ENCODE measurements at places on chromosomes 5 and 9. TPM values are rescaled to one million over a fixed set of nuclear protein-coding genes. Genes with fewer than 3 reads are reported as not detected.
A peak's percentile ranks its signal among the peaks of the same experiment; 100 is the strongest.

NR5A1 gene
- 0.21 TPM for total RNA-seq

AIF1L gene
- 87.8 TPM for total RNA-seq

GRCh38 chr9:75116306-75116705 is 28.0 kb downstream of the OSTF1 start:
- no peak overlapping the region for H3K27ac ChIP-seq
- H3K4me3 ChIP-seq = no peak overlapping the region
- H3K36me3 ChIP-seq = no peaks in the 10 kb centered on the region
- no peaks in the 10 kb centered on the region for H3K4me1 ChIP-seq
- no peaks in the 10 kb centered on the region for H3K27me3 ChIP-seq

DNA sequence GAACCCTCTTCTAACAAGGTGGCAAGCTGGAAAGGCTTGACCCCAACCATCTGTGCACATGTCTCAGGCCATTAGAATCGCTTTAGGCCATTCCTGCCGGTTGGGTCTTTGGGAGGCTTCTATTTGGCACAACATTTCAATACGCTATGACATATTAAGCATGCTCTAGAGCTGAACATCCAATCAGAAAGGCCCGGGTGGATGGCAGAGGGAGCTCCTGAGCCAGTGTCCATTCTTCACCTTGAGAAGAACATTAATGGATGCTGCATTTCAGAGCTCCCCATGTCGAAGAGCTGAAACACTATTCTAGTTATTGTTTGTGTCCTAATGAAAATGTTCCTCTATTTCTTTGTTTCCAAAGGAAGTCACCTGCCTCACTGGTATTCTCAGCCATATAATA is 12.8 kb downstream of the SPATA9 start:
- H3K4me3 ChIP-seq = no peak overlapping the region
- no peaks in the 10 kb centered on the region for H3K4me1 ChIP-seq
- DNase-seq = no peak
- H3K27me3 ChIP-seq = no peaks in the 10 kb centered on the region
- H3K36me3 ChIP-seq = no peaks in the 10 kb centered on the region

GRCh38 chr9:105073147-105073546 is 145.2 kb upstream of the ABCA1 start:
- no peak overlapping the region for H3K27ac ChIP-seq
- no peak for DNase-seq
- no peaks in the 10 kb centered on the region for H3K36me3 ChIP-seq
- H3K4me1 ChIP-seq = no peaks in the 10 kb centered on the region

GRCh38 chr9:70421272-70422180 is 7.1 kb upstream of the KLF9 start:
- H3K27me3 ChIP-seq = peaks cover 50% of the 10 kb centered on the region
- no peak overlapping the region for H3K27ac ChIP-seq
- peaks cover 19% of the 10 kb centered on the region for H3K4me1 ChIP-seq
- peak overlapping the region; percentile 84 for H3K4me3 ChIP-seq
- peak; percentile 41 for DNase-seq

SLCO4C1 gene
- 6.7 TPM for total RNA-seq

PTGES gene
- total RNA-seq = 3.9 TPM

DNA sequence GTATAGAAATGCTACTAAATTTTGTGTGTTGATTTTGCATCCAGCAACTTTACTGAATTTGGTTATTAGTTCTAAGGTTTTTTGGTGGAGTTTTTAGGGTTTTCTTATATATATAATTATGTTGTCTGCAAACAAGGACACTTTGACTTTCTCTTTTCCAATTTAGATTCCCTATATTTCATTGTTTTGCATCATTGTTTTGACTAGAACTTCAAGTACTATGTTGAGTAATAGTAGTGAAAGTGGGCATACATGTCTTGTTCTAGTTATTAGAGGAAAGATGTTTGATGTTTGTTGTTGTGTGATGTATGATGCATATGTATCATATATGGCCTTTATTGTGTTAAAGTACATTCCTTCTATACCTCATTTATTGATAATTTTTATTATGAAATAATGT is 362.3 kb upstream of the PRR16 start:
- no peak for DNase-seq
- no peak overlapping the region for H3K27ac ChIP-seq
- H3K36me3 ChIP-seq = no peaks in the 10 kb centered on the region
- no peaks in the 10 kb centered on the region for H3K4me1 ChIP-seq
- no peaks in the 10 kb centered on the region for H3K27me3 ChIP-seq
- H3K4me3 ChIP-seq = no peak overlapping the region

DNA sequence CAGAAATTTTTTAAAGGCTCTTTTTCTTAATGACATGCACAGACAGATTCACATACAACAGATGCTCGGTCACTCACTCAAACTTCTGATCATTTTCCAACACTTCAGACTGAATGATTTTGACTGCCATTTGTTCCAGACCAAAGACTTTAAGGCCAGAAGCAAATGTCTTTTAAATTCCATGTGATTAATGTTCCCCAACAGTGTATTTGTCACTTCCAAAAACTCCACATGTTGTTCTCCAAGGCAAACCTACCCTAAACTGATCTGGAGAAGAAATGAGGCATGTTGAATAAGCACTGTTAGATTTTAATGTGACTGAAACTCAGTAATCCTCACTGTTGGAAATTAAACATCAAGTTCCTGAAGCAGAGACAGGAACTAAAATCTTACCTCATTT is 366.7 kb downstream of the GABRG2 start:
- no peaks in the 10 kb centered on the region for H3K36me3 ChIP-seq
- no peak overlapping the region for H3K27ac ChIP-seq
- no peak overlapping the region for H3K4me3 ChIP-seq

- no peaks in the 10 kb centered on the region for H3K4me1 ChIP-seq
- H3K36me3 ChIP-seq = no peaks in the 10 kb centered on the region
- H3K4me3 ChIP-seq = no peak overlapping the region
- DNase-seq = no peak
- H3K27me3 ChIP-seq = no peaks in the 10 kb centered on the region
Observed at GRCh38 chr5:103433211-103433610, 129.4 kb downstream of the NUDT12 start.

DNA sequence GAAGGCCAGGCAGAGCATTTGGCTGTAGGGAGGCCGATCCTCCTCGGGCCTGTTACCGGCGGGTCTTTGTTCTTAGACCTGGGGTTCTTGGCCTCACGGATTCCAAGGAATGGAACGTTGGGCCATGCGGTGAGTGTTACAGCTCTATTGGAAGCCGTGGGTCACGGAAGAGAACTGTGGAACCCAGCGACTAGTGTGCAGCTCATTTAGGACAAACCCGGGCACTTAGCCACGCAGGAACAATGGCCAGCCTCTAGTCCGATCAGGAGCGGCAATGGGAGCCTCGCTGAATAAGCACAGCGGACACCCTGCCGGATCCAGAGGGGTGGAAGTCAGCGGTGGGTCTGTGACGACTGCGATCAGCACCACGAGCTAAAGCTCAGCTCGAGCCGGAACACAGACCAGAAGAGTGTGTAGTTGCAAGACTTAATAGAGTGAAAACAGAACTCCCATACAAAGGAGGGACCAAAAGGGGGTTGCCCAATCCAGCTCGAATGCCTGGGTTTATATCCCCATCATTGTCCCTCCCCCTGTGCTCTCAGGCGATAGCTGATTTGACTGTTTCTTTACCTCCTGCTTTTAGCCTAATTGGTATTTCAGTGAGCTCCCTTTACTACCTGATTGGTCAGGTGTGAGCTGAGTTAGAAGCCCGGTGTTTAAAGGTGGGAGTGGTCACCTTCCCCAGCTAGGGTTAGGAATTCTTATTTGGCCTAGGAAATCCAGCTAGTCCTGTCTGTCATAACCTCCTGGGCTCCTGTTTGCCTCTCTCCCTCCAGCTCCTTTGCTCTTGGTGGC is 53.7 kb upstream of the RPL26L1 start:
- peak; percentile 30 for DNase-seq
- H3K4me1 ChIP-seq = peaks cover 8% of the 10 kb centered on the region
- H3K4me3 ChIP-seq = no peak overlapping the region
- peaks cover 7% of the 10 kb centered on the region for H3K36me3 ChIP-seq

DNLZ gene
- total RNA-seq = 53.9 TPM

DNA sequence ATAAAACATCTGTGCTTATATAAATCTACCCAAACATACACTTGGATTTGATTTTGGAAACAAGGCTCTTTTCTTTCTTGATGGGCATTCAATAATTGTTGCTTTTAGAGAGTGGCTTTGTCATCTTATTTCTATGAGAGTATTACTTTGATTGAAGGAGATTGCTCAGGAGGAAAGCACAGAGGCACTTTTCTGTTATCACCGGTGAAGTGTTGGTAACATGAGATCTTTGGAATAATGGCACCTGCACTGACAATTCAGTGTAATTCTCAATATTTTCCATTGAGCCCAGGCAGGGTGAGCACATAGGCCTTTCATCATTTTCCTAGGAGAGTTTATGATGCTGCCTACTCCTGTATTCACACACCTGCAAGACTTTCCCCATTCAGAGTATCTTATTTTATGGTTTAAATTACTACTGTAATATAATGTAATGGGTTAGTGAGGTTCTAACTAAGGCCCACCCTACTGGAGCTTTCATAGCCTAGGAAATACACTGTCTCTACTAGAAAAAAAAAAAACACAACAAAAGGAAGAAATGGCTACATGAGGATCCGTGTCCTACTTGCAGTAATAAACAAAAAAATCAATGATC is 244.3 kb downstream of the DENND1A start:
- no peaks in the 10 kb centered on the region for H3K4me1 ChIP-seq
- no peaks in the 10 kb centered on the region for H3K36me3 ChIP-seq
- no peak for DNase-seq
- H3K4me3 ChIP-seq = no peak overlapping the region
- H3K27me3 ChIP-seq = no peaks in the 10 kb centered on the region

TMOD1 gene
- total RNA-seq = 0.69 TPM

C9orf153 gene
- 0.12 TPM for total RNA-seq

CTXN3 gene
- not detected for total RNA-seq

- no peaks in the 10 kb centered on the region for H3K27me3 ChIP-seq
- no peaks in the 10 kb centered on the region for H3K36me3 ChIP-seq
- H3K27ac ChIP-seq = no peak overlapping the region
- no peak for DNase-seq
- H3K4me3 ChIP-seq = no peak overlapping the region
Observed at GRCh38 chr5:113373426-113373825, 61.4 kb downstream of the TSSK1B start.

RANBP17 gene
- 53.1 TPM for total RNA-seq

DNA sequence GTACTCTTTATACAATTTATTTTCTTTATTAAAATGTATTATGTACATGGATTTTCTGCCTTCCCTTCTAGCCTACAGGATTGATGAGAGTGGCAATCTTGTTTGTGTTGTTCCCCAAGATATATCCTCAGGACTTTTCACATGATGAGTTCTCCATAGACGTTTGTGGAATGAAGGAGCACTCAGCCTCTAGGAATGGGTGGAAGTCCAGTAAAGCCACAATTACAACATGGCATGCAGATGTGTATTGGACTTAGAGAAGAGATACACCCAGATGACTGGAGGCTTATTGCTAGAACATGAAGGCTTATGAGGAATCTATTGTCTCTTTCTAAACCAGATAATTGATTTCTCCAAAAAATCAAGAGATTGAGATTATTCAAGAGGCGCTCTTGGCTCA is 8.2 kb upstream of the DOCK2 start:
- no peaks in the 10 kb centered on the region for H3K4me1 ChIP-seq
- no peaks in the 10 kb centered on the region for H3K27me3 ChIP-seq
- H3K27ac ChIP-seq = no peak overlapping the region
- DNase-seq = no peak
- no peak overlapping the region for H3K4me3 ChIP-seq

- H3K4me3 ChIP-seq = no peak overlapping the region
- peaks cover 15% of the 10 kb centered on the region for H3K4me1 ChIP-seq
- no peak for DNase-seq
- H3K36me3 ChIP-seq = no peaks in the 10 kb centered on the region
- H3K27me3 ChIP-seq = no peaks in the 10 kb centered on the region
Observed at GRCh38 chr9:4538107-4538506, 47.8 kb downstream of the SLC1A1 start.

GRCh38 chr9:134049772-134050588 is 17.8 kb downstream of the BRD3 start:
- H3K4me3 ChIP-seq = no peak overlapping the region
- no peaks in the 10 kb centered on the region for H3K27me3 ChIP-seq
- peaks cover 10% of the 10 kb centered on the region for H3K36me3 ChIP-seq

SH3TC2 gene
- total RNA-seq = 0.04 TPM

DNA sequence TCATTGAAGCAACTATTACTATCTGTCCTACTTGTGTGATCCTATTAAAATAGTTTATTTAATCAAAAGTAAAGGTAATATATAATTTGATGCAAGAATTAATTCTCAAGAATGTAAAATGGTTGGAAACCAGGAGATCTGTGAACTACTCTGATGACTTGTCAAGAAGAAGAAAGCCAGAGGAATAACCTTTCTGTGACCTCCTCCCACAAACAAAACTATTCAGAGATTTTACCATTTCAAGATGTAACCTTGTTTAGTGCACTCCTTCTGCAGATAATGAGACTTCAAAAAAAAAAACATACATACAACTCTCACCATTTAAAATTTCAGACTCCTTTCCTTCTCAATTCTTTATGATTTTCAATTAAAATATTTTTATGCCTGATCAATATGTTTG is 79.5 kb downstream of the RFX3 start:
- DNase-seq = no peak
- no peaks in the 10 kb centered on the region for H3K4me1 ChIP-seq
- no peak overlapping the region for H3K27ac ChIP-seq
- no peak overlapping the region for H3K4me3 ChIP-seq

- DNase-seq = no peak
- H3K36me3 ChIP-seq = no peaks in the 10 kb centered on the region
- no peak overlapping the region for H3K27ac ChIP-seq
Observed at GRCh38 chr9:13979941-13980318, 334.0 kb downstream of the NFIB start.

DNA sequence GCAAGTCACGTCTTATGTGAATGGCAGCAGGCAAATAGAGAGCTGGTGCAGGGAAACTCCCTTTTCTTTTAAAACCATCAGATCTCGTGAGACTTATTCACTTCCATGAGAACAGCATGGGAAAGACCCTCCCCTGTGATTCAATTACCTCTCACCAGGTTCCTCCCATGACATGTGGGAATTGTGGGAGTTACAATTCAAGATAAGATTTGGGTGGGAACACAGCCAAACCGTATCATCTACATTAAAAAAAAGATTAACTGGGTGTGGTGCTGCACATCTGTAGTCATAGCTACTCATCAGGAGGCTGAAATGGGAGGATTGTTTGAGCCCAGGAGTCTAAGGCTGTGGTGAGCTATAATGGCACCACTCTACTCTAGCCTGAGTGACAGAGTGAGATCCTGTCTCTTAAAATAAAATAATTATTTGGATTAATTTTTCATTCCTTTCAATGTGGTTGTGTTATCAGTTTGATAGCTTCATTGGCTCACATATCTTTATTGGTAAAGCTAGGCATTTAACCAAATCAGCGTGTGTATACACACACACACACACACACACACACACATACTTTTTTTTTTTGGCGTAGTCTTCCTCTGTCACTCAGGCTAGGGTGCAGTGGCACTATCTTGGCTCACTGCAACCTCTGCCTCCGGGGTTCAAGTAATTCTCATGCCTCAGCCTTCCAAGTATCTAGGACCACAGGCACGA is 21.8 kb downstream of the DENND4C start:
- no peaks in the 10 kb centered on the region for H3K36me3 ChIP-seq
- no peak overlapping the region for H3K4me3 ChIP-seq
- no peaks in the 10 kb centered on the region for H3K27me3 ChIP-seq

All from GM23338 (cell line).